ENCODE measurements at places on chromosomes 4 and X. TPM values are rescaled to one million over a fixed set of nuclear protein-coding genes. Genes with fewer than 3 reads are reported as not detected.

PPEF2 gene
- total RNA-seq: not detected

PAGE5 gene
- not detected for total RNA-seq

DNA sequence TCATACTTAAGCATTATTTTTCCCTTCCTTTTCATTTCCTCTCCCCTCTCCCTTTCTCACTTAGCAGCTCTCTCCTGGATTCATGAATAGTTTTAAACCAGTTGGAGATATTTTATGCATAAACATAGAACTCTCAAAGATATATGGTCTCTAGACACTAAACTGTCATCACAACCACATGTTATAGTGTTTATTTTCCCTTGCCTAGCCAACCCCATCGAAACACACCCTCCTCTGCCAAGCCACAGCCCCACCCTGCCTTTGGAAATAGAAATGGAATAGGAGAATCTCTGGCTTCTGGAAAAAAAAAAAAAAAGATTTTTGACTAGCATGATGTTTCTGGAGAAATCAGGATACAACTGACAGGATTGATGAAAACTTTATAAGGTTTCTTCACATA is 64.8 kb upstream of the RBPJ start:
- no peak for DNase-seq

GRCh38 chr4:62394766-62395165 is 1194.6 kb downstream of the ADGRL3 start:
- DNase-seq: no peak

- DNase-seq: no peak
Observed at GRCh38 chr4:86496094-86497080, 97.7 kb upstream of the PTPN13 start.

GRCh38 chrX:152819732-152820131 is 10.8 kb downstream of the CETN2 start:
- DNase-seq: no peak

- DNase-seq: no peak
Observed at GRCh38 chrX:149490100-149490499, 15.0 kb downstream of the IDS start.

- no peak for DNase-seq
Observed at GRCh38 chrX:109843963-109844751, 111.1 kb upstream of the ACSL4 start.

GRCh38 chr4:103928370-103928769 is 208.6 kb upstream of the TACR3 start:
- no peak for DNase-seq

GRCh38 chrX:14529290-14529989 is at the start of gene GLRA2:
Gene GLRA2 (plus strand): TSS chrX:14529536. CDS start chrX:14530058, 522 bp downstream.
- DNase-seq: no peak

- no peak for DNase-seq
Observed at GRCh38 chr4:121551881-121552280, 144.9 kb downstream of the ANXA5 start.

GRCh38 chrX:43910012-43910411 is 27.8 kb upstream of the MAOB start:
- DNase-seq: no peak

DNA sequence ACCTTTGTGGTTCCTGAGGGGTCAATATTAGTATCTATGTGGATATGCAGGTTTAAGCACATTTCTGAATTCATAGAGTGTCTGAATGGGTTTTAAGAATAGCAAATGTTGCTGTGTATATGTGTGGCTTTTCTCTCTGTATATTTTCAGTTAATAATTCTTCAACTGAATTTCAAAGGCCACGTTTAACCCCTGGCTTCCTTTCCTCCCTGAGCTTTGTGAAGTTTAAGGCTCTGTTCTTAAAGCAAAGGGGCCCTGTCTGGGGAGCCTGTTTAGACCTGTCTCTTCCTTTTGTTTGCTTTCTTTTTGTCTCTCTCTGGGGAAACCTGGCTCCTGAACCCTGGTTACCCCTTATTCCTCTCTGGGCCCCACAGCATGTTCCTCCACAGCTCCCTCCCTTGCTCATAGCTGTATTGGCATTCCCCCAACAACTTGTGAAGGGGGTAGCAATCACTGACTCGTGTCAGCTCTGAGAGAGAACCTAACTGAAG is 139.1 kb downstream of the COL4A6 start:
- DNase-seq: no peak

- no peak for DNase-seq
Observed at GRCh38 chrX:50161127-50161526, 39.7 kb downstream of the AKAP4 start.

DNA sequence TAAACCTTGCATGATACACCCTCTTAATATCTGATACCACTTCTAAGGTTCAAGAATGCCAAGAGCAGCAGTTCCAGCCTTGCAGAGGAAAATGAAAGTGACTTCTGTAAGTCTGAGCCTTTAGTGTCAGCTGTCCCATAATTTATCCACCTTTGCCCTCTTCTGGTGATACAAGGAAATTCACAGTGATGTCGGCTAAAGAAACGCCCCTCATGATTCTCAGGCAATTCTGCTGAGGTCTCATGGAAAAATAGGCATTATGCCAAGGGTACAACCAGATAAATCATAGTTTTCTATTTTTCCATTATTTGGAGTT is 172.2 kb upstream of the CXCL13 start:
- DNase-seq: no peak

- DNase-seq: no peak
Observed at GRCh38 chr4:76744241-76744921, 153.6 kb downstream of the SOWAHB start.
